ENCODE measurements at places on chromosomes 1 and 21. TPM values are rescaled to one million over a fixed set of nuclear protein-coding genes. Genes with fewer than 3 reads are reported as not detected.

DNA sequence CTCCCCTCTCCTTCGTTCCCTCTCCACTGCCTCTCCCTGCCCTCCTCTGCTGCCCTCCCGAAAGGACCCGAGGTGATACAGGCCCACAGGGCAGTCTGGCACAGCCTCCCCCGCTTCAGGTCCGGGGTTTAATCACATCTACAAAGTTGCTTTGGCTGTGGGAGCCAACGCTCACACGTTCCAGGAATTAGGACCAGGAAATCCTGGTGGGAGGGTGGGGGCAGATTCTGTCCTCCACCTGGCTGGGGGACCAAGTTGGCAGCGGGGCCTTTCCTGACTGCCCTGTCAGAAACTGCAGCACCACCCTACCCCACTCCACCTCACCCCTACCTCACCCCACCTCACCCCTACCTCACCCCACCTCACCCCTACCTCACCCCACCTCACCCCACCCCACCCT lies 95.1 kb downstream of the WDR4 start:
- no peaks in the 10 kb centered on the region for H3K36me3 ChIP-seq
- peaks cover 16% of the 10 kb centered on the region for H3K4me1 ChIP-seq
- no peak overlapping the region for H3K4me3 ChIP-seq
- DNase-seq: no peak

DNA sequence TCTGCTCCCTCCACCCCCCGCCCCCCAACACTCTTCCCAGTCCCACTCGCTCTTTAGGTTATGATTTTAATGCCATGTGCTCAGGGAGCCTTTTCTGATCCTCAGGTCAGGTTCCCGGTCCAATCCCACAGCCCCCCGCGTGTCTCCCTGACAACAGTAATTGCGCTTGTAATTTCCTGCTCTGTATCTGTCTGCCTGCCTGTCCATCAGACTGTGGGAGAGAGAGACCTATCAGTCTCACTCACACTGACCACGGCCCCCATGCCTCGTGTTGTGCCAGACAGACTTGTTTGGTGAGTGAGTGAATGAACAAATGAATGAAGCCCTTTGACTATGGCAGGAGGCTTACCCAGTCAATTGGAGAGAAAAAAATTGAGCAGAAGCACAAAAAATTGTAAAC lies 50.8 kb upstream of the ECE1 start:
- H3K27ac ChIP-seq: peak overlapping the region; percentile 93
- H3K27me3 ChIP-seq: no peaks in the 10 kb centered on the region
- H3K4me1 ChIP-seq: peaks cover 79% of the 10 kb centered on the region
- H3K36me3 ChIP-seq: no peaks in the 10 kb centered on the region

DNA sequence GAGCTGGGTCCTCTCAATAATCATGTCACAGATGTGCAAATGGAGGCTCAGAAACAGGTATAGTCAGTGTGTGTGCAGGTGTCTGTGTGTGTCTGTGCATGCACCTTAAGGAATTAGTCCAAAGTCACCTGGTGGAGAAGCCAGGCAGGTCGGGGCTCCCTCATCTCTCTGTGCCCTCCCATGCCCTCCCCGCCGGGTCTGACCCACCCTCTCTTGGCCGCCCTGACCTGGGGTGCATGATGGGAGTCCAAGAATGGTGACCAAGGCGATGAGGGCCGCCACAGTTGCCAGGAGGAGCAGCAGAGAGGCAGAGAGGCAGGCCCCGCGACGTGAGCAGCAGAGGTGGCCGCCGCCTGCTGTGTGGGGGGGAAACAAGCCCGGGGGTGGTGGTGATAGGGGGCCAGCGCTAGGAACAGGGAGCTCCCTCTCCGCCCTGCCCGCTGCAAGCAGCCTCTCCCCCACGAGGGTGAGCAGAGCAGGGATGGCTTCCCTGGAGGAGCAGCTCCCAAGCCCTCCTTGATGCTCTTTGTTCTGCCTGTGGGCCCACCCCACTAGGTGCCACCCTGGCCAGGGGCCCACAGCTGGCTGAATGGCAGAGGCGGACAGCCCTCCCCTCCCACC lies 3.9 kb downstream of the LDLRAD1 start:
- no peaks in the 10 kb centered on the region for H3K27me3 ChIP-seq
- no peaks in the 10 kb centered on the region for H3K36me3 ChIP-seq
- H3K27ac ChIP-seq: no peak overlapping the region
- H3K4me3 ChIP-seq: no peak overlapping the region
- no peaks in the 10 kb centered on the region for H3K4me1 ChIP-seq
- no peak for DNase-seq

DNA sequence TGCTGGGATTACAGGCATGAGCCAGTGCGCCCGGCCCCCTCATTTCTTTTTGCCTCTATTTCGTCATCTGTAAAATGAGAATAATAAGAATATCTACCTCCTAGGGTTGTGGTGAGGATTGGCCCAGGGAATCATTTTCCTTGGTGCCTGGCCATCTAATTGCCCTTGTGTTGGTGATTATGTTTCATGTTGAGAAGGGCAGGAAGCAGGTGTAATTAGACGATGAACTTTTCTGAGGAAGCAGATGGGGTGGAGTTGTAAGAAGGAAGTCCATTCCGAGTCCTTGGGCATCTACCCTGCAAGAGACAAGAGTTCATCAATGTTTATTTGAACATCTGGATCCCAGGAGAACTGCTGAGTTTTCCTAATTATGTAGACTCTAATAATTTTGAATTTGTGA lies 38.7 kb upstream of the NEK2 start:
- no peaks in the 10 kb centered on the region for H3K36me3 ChIP-seq
- no peaks in the 10 kb centered on the region for H3K27me3 ChIP-seq
- no peaks in the 10 kb centered on the region for H3K4me1 ChIP-seq
- DNase-seq: no peak

DNA sequence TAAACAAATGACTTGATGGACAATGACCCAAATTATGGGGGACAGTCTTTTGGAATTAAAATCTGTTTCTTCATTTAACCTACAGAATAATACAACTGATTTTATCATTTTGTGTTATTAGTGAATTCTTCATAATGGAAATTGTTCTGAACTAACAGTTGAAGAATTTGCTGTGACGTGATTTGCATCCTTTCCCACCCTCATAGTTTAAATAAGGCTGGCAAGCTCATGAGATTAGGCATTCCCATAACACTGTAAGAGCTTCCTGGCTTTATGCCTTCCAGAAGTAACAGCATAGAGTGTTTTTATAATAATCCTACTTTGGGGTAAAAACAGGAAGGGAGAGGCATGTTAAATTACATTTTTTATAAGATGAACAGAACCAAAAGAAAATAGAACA lies 95.7 kb downstream of the ATP6V1G3 start:
- H3K4me3 ChIP-seq: no peak overlapping the region
- no peak overlapping the region for H3K27ac ChIP-seq
- no peaks in the 10 kb centered on the region for H3K27me3 ChIP-seq
- no peaks in the 10 kb centered on the region for H3K36me3 ChIP-seq
- DNase-seq: no peak

DNA sequence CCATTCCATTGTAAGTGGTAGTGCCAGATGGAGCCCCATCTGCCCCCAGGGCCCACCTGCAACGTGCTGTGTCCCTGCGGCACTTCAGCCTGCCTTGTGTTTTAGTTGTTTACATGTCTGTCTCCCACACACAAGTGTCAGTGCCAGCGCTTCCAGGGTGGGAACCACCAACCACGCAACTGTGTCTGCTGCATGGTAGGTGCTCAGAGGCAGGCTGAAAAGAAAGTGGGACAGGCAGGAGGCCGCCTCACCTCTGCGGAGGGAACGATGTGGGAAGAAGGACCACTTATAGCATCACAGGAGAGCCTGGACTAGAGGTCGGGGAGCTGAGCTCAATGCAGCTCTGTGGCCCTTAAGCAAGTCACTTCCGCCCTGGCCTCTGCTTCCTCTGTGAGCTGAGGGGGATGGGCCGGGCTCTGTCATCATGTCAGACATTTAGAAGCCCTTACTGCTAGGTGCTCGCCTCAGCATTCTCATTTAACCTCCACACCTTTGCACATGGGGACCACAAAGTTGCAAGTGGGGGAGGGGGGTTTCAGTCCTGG lies 17.9 kb downstream of the SLC9A1 start:
- H3K27ac ChIP-seq: no peak overlapping the region
- no peak for DNase-seq

GRCh38 chr1:230807029-230807428 lies 59.8 kb downstream of the CAPN9 start:
- no peaks in the 10 kb centered on the region for H3K36me3 ChIP-seq
- H3K4me1 ChIP-seq: no peaks in the 10 kb centered on the region
- H3K27ac ChIP-seq: no peak overlapping the region
- no peak overlapping the region for H3K4me3 ChIP-seq
- DNase-seq: no peak
- H3K27me3 ChIP-seq: no peaks in the 10 kb centered on the region

GRCh38 chr1:94805912-94806311 lies 14.2 kb upstream of the SLC44A3 start:
- peaks cover 53% of the 10 kb centered on the region for H3K4me1 ChIP-seq
- H3K27ac ChIP-seq: no peak overlapping the region
- no peaks in the 10 kb centered on the region for H3K27me3 ChIP-seq
- H3K36me3 ChIP-seq: no peaks in the 10 kb centered on the region
- no peak overlapping the region for H3K4me3 ChIP-seq
- DNase-seq: peak; percentile 78

DNA sequence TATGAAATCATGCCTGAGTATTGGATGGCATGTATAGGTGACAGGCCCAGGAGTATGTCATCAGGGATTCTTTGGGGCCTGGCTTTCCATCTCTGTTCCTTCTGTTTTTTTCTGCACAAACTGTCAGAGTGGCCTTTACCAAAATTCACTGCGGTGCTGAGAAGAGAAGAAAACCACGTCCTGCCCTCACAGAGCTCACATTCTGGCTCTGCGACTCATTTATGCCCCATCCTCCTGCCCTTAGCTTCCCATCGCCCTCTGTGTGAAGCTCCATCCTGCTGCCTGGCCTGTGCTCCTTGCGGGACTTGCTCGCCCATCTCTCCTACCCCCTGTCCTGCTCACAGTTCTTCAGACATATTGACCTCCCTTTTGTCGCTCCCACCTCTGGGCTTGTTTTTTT lies 73.4 kb downstream of the HUNK start:
- no peak overlapping the region for H3K4me3 ChIP-seq
- no peak overlapping the region for H3K27ac ChIP-seq
- no peaks in the 10 kb centered on the region for H3K36me3 ChIP-seq
- peaks cover 21% of the 10 kb centered on the region for H3K4me1 ChIP-seq

GRCh38 chr1:35281565-35281964 lies 13.1 kb downstream of the ZMYM4 start:
- no peak for DNase-seq
- H3K27me3 ChIP-seq: no peaks in the 10 kb centered on the region
- H3K4me3 ChIP-seq: no peak overlapping the region

DNA sequence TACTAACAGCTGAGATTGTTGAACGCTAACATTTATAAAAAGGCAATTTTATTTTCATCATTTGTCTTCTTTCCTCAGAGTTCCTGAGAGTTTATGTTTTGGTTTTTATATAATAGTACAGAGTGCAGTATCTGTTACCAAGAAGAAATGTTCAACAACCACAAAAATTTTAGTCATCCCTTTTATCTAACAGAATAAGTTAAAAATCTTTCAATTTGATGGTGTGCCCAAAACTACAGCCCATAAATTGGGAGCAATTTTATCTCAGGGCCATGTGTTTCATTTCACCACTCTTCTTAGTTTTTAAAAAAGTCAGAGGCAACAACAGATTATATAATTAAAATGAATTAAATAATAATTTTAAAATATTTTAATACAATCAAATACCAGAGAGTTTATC lies 37.1 kb downstream of the NEXN start:
- H3K4me1 ChIP-seq: no peaks in the 10 kb centered on the region
- no peaks in the 10 kb centered on the region for H3K27me3 ChIP-seq
- no peaks in the 10 kb centered on the region for H3K36me3 ChIP-seq

DNA sequence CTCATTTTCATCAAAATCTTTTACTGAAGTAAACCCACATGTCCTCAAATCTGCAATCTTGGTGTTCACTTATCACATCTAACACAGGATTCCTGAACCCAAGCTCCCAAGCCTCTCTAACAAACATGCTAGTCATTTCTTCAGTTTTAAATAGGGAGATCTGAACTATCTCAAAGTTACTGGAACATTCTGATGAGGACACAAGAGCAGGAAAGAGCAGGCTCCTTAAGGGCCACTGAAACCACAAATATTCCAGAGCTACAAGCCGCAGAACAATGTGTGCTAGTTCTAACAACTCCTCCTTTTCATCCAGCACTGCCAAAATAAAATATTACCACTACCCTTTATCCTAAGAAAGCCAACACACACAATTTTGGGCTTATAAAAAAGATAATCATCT lies 38.9 kb downstream of the WARS2 start:
- no peaks in the 10 kb centered on the region for H3K27me3 ChIP-seq
- H3K36me3 ChIP-seq: no peaks in the 10 kb centered on the region
- peak overlapping the region; percentile 35 for H3K27ac ChIP-seq
- no peaks in the 10 kb centered on the region for H3K4me1 ChIP-seq

DNA sequence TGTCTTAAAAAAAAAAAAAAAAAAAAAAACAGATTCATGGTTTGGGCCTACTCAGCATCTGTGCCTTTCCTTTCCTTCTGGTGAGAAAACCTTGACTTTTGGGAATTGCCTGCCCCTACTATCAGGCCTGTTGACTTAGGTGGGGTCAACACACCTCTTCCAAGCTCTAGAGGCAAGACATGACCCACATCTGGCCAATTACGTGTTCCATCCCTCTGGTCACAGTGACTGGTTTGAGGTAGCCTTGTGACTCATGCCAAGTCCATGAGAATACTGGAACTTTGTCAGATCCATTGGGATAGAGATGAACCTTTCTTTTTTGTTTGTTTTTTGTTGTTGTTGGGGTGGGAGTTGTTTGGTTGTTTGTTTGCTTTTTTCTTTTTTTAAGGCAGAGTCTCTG lies 37.3 kb upstream of the KHDRBS1 start:
- H3K4me3 ChIP-seq: no peak overlapping the region
- no peaks in the 10 kb centered on the region for H3K36me3 ChIP-seq
- DNase-seq: no peak
- H3K4me1 ChIP-seq: no peaks in the 10 kb centered on the region
- no peak overlapping the region for H3K27ac ChIP-seq

DNA sequence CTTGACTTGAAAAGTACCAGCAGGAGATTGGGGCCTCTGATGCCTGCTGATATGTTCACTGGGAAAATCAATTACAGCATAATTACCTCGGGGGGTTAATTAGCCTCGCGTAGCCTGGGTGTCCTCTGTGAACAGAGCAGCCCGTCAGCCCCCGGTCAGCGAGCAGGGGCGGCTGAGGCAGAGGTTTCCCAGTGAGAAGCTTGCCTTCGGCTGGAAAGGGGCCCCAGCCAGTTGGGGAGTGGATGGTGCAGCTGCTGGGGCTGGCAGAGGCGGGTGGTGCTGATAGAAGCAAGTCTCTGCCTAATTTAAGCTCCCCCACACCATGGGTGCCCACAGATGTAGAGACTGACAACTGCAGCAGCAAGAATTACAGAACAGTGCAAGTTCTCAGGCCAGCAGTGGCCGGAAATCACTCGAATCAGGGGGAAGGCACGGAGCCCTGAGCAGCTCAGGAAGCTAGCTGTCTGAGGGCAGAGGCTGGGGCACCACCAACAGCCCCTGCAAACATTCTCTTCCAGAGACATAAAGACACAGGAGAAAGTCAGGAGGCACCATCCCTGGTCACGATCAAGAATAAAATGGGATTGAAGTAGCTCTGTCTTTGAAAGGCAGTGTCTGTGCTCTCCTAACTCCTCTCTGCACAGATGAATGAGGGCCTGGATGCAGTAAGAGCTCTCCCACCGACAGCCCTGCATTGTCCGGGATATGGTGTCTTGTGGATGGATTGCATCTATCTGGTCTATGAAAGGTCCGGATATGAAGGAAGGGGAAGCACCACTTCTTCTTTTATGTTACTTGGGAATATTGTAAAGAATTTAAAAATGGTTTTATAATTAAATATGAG lies 166.5 kb upstream of the CD34 start:
- no peak overlapping the region for H3K27ac ChIP-seq
- DNase-seq: no peak
- no peak overlapping the region for H3K4me3 ChIP-seq
- H3K4me1 ChIP-seq: peaks cover 10% of the 10 kb centered on the region
- H3K27me3 ChIP-seq: no peaks in the 10 kb centered on the region
- no peaks in the 10 kb centered on the region for H3K36me3 ChIP-seq

CCDC17 gene
- 4.4 TPM for polyA plus RNA-seq

ACTL8 gene
- 12.8 TPM for polyA plus RNA-seq

ST6GALNAC3 gene
- 0.46 TPM for polyA plus RNA-seq

Measured in testis (tissue), 5 donors.